NCI-H446 treated with DMSO at 0.1 percent for 48 hours (cell line): ENCODE measurements at places on chromosomes 13 and 19.
A peak's percentile ranks its signal among the peaks of the same experiment; 100 is the strongest.

DNA sequence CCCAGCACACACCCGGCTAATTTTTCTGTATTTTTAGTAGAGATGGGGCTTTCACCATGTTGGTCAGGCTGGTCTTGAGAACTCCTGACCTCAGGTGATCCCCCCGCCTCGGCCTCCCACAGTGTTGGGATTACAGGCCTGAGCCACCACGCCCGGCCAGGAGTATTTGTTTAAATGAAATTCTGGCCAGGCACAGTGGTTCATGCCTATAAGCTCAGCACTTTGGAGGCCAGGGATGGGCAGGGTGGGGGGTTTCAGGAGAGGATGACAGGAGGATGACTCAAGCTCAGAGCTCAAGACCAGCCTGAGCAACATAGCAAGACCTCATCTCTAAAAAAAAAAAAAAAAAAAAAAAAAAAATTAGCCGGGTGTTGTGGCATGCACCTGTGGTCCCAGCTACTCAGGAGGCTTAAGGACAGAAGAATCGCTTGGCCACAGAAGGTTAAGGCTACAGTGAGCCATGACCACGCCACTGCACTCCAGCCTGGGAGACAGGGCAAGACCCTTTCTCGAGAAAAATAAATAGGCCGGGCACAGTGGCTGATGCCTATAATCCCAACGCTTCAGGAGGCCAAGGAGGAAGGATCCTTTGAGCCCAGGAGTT, 8.2 kb upstream of the DHDH start:
- no peak for DNase-seq

- no peak for DNase-seq
Measured at GRCh38 chr19:5937550-5937949, 23.5 kb downstream of the CAPS start.

GRCh38 chr19:43564800-43565199, 10.5 kb downstream of the XRCC1 start:
- DNase-seq: peak; percentile 46

GRCh38 chr19:4624733-4625362, 14.5 kb upstream of the TNFAIP8L1 start:
- no peak for DNase-seq
